LHCN-M2 (cell line): ENCODE measurements at places on chromosomes 2 and 18. TPM values are rescaled to one million over a fixed set of nuclear protein-coding genes. Genes with fewer than 3 reads are reported as not detected.

- peak; percentile 41 for DNase-seq
Observed at GRCh38 chr2:170512266-170512665, 202.9 kb upstream of the SP5 start.

DNA sequence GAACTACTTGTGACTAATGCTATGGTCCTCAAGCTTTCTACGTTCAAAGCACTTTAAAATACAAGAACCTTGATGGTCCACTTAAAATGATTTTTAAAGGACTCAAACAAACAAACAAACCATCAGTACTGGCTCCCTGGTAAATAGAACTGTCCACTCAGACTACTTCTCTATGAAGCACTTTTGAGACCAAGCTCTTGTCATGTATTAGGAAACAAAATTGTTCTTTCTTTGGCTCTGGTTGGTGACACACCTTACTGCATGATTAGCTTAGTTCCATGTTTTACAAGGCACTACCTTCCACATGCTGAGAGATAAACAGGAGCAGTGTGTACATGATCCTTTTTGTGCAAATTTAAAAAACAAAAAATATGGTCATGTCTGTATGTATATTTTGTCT lies 19.7 kb downstream of the DARS1 start:
- DNase-seq, result no peak

DNA sequence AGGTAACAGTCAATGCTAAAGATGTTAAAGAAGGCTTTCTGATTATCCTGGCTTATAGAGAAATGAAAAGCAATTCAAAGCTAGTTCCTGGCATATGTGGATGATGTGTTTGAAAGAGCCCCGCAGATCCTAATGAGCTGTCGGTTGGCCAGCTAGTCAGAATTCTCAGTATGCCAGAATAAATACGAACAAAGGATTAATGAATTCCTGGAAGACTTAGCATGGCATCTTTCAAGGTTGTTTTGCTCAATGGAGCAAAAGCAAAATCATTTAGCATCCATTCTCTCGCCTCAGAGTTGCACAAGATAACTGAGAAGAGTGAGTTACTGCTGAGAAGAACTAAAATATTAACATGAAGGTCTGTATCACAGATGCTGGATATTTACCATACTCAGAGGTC lies 307.6 kb downstream of the RIT2 start:
- DNase-seq, result no peak

- DNase-seq, result no peak
Observed at GRCh38 chr2:239252393-239252792, 148.4 kb downstream of the HDAC4 start.

DNA sequence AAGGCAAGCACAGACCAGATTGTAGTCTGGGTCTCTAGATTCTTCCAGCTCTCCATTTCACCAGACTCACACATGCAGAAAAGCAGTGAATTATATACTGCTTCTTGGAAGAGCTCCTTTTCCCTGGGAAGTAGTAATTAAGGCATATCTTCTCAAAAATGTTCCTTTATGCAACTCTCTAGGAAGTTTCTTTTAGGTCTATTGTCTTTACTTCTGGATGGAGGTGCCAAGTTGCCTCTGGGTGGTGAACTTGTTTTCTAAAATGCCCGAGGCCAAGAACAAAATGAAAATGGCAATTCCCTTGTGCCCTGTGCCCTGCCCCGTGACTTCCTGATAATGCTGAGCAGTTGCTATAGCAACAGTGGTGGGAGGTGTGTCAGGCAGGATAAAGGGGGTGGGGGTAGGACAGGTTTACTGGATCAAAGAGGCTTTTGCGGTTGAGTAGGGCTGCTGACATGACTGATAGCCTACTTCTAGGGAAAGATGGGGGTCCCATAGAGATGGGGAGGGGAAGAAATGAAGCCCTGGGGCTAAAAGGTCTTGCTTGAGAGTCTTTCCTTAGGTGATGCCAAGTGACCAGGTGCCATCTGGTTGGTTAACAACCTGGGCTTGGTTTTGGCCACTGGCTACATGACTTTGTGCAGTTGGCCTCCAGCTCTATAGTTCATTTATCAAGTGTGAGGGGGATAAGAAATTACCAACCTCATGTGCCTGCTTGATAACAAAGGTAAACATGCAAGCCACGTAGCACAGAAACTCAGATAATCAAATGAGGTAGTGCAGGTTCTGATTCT lies 11.8 kb downstream of the IGFBP2 start:
- DNase-seq, result no peak

DNA sequence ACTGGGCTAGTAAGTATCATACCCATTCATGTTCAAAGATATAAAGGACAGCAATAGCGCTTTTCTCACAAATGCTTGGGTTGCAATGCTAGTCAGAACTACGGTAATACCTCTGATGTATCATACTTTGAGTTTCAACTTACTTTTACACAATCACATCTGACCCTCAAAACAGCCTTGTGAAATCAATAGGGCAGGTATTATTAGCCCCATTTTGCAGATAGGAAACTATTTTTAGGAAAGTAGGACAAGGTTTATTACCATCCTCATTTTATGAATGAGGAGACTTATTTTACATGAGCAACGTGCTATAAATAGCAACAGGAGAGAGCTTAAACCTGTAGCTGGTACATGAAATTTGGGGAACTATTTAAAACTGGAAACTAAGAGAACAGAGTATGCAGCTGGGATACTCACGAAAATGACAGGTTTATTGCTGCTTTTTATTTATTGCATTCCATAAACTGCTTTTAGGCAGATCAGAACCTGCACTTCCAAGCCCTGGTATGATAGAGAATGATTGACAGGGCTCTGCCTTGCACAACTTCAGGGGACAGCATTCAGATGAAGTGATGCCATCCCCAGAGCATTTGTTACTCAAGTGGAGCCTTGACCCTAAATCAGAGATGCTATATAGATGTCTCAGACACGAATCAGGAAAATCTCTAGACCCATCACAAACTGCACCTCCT lies 42.4 kb upstream of the PPM1B start:
- no peak for DNase-seq

GRCh38 chr2:64650296-64650695 lies 3.4 kb downstream of the SERTAD2 start:
- DNase-seq, result no peak

- peak; percentile 74 for DNase-seq
Observed at GRCh38 chr2:67565761-67566160, 168.6 kb downstream of the ETAA1 start.

- DNase-seq, result peak; percentile 43
Observed at GRCh38 chr2:65537651-65538385, 105.4 kb upstream of the SPRED2 start.

DNA sequence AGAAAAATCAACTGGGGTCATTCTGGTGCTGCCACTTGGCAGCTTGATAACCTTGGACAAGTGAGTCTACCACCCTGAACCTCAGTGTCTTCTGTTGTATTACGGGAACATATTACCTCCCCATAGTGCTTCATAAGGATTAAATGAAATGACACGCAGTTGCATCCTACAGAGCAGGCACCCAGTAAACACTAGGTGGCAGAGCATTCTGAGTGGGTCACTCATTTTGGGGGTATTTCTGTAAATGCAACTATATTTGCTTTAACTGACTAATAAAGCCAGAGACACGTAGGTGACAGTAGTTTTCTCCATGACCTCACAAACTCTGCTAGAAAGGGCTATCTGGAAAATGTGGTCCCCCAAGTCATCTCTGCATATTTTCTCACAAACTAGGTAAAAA lies 4.7 kb downstream of the CD226 start:
- no peak for DNase-seq

DNA sequence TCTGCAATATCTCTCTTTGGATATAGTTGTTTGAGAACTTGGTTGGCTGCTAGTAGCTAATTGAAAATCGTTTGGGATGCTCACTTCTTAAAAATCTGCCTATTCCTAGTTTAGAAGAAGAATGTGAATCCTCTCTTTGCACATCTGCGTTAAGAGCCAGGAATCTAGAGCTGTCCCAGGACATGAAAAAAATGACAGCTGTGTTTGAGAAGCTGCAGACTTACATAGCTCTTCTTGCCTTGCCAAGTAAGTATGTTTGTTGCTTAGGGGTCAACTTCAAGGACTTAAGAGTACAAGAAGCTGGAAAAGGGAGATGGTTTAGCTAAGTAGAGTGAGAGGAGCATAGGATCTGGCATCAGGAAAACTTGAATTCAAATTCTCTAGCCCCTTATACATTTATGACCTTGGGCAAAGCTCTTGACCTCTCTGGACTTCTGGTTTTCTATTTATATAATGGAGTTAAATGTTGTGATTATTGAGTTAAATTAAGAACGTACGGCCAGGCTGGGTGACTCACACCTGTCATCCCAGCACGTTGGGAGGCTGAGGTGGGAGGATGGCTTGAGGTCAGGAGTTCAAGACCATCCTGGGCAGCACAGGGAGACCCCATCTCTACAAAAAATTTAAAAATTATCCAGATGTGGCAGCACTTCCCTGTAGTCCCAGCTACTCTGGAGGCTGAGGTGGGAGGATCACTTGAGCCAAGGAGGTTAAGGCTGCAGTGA lies 55.2 kb upstream of the STON1 start:
- DNase-seq, result no peak

DNA sequence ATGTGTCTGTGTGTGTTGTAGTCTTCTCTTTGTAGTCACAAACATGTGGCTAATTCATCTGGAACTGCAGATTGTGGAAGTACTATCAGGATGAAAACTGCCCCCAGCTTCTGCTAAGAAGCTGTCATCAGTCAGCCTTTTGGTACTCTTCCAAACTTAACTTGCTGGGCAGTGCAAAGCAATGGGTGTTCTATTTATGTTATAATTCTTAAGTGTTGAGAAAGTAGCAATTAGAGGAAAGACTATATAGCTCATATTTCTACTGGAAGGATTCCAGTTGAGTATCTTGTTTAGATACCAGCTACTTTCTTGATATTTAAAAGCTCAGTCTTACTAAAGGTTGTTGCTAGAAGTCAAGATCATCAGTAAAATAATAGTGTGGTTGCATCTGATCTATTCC lies 52.1 kb downstream of the SLC38A11 start:
- peak; percentile 56 for DNase-seq

DNA sequence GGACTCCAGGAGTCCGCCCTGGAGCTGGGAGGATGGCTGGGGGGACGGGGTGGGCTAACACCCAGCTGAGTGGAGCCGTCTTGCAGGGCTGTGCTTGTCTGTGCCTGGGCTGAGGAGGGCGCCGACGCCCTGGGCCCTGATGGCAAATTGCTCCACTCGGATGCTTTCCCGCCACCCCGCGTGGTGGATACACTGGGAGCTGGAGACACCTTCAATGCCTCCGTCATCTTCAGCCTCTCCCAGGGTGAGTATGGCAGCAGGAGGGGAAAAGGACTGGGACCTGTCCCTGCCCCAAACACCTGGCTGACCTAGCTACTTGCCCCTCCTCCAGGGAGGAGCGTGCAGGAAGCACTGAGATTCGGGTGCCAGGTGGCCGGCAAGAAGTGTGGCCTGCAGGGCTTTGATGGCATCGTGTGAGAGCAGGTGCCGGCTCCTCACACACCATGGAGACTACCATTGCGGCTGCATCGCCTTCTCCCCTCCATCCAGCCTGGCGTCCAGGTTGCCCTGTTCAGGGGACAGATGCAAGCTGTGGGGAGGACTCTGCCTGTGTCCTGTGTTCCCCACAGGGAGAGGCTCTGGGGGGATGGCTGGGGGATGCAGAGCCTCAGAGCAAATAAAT lies 12.9 kb downstream of the KHK start:
- DNase-seq, result no peak

- no peak for DNase-seq
Observed at GRCh38 chr2:236843161-236843968, 242.3 kb upstream of the COPS8 start.

- DNase-seq, result peak; percentile 5
Observed at GRCh38 chr2:43798300-43798699, 24.5 kb downstream of the DYNC2LI1 start.

DNA sequence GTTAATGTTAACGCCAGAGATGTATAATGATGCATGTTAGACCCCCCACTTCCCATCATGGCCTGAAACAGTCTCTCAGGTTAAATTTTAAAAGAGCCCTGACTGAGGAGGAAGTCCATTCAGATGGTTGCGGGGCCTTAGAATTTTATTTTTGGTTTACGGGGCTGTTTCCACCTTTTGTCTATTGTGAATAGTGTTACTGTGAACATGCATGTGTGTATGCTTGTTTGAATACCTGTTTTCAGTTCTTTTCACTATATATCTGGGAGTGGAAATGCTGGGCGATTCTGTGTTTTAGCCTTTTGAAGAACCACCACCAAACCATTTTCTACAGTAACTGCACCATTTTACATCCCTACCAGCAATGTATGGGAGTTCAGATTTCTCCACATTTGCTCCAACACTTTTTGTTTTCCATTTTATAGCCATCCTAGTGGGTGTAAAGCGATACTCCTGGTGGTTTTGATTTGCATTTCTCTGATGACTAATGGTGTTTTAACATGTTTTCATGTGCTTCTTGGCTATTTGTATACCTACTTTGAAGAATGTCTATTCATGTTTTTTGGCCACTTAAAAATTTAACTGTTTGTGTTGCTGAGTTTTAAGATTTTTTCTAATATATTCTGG lies 133.0 kb downstream of the MYO3B start:
- DNase-seq, result peak; percentile 31

DNA sequence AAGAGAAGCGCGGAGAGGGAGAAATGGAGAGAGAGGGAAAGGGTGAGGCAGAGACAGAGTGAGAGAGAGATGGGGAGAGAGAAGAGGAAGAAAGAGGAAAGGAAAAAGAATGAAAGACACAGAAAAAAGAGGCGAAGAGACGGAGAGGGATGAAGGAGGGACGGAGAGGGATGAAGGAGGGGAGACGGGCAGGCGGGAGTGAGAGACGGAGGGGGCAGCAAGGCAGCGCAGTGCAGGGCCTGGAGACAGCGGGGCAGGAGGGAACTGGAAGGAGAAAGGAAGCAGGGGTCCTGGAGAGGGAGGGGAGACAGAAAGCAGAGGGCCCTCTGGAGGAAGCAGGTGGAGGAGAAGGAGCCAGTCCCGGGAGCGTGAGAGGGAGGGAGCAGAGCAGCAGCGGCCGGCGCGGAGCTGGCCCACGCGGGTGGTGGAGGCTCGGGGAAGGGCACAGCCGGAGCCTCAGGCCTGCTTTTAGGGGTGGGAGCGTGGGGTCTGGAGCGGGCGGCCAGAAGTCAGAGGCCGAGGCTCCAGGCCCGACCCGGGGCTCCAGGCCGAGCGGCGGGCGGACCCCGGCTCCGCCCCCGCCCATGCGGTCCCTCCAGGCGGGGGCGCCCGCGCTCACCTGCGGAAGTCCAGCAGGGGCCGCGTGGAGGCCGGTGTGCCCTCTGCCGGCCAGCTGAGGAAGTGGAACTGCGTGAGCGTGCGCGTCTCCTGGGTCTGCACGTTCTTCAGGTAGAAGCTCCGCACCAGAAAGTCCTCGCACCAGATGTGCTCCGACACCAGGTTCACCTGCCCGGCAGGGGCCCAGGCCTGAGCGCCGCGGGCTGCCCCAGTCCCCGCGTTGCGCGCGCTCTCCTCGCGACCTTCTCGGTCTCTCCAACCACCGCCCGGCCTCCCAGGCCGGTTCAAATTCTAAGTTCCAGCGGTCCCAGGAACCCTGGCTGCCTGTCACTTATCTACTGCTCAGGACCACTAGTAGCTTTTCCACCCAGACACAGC lies 14.5 kb downstream of the PTPRN start:
- DNase-seq, result peak; percentile 53

- DNase-seq, result peak; percentile 33
Observed at GRCh38 chr2:186503827-186504606, 18.0 kb downstream of the ZC3H15 start.

- DNase-seq, result no peak
Observed at GRCh38 chr18:49441338-49441938, 19.0 kb downstream of the DYM start.

MYO1B gene
- total RNA-seq, result 108 and 117 TPM in 2 replicates

CPLX4 gene
- not detected in 2 replicates for total RNA-seq

MAPK4 gene
- not detected in 2 replicates for total RNA-seq

TCF7L1 gene
- 0.46 and 1.1 TPM in 2 replicates for total RNA-seq

REG1B gene
- not detected in 2 replicates for total RNA-seq
